CD8-positive, alpha-beta T cell (primary cell): ENCODE measurements at places on chromosomes 1 and 21. TPM values are rescaled to one million over a fixed set of nuclear protein-coding genes. Genes with fewer than 3 reads are reported as not detected.
A peak's percentile ranks its signal among the peaks of the same experiment; 100 is the strongest.

SLC45A3 gene
- 0.16 TPM for total RNA-seq

SHISAL2A gene
- 20.9 TPM for total RNA-seq

CFAP45 gene
- total RNA-seq = 7.1 TPM

IGSF21 gene
- not detected for total RNA-seq

NBL1 gene
- 76.5 TPM for total RNA-seq

MIER1 gene
- total RNA-seq = 94.5 TPM

GJA9 gene
- not detected for total RNA-seq

OPTC gene
- total RNA-seq = not detected

DNALI1 gene
- not detected for total RNA-seq

ADGRB2 gene
- 0.79 TPM for total RNA-seq

CFAP107 gene
- total RNA-seq = not detected

BLACAT1 gene
- not detected for total RNA-seq

SLAMF7 gene
- 13.3 TPM for total RNA-seq

DNA sequence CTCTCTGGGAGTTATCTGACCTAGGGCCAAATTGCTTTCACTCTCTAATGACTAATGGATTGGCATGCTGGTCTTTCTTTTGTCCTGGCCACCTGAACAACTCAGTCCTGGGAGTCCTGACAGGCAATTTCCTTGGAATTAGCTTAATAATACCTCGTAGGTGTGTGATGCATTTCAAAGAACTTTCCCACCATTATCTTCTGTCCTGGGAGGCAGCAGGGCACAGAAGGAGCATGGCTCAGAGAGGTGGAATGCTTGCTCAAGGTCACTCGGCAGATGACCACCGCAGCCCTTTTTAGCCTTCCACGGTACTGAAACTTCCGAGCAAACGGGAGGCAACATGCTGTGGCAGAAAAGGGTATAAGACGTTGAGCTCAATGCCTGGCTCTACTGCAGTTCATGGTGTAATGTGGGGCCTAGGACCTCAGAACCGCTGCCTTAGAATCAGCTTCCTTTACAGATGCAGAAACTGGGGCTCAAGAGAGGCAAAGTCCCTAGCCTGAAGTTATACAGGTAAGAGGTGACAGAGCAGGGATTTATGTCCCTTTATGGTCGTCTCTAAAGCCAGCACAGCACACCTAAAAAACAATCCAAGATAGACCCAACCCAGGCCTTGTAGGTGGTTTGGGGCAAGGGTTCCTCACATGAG is 3.2 kb downstream of the ID3 start:
- no peak for DNase-seq

- DNase-seq = no peak
Measured at GRCh38 chr1:200037904-200038303, 10.4 kb downstream of the NR5A2 start.

GRCh38 chr1:17091252-17091651 is 28.0 kb downstream of the PADI2 start:
- DNase-seq = no peak

GRCh38 chr21:24636696-24637095 is 970.6 kb downstream of the MRPL39 start:
- no peak for DNase-seq

GRCh38 chr1:85264150-85264549 is 4.7 kb upstream of the C1orf52 start:
- DNase-seq = no peak

GRCh38 chr1:20640183-20640597 is 6.9 kb downstream of the PINK1 start:
- peak; percentile 66 for DNase-seq

- no peak for DNase-seq
Measured at GRCh38 chr21:18743531-18743930, 339.9 kb upstream of the TMPRSS15 start.

DNA sequence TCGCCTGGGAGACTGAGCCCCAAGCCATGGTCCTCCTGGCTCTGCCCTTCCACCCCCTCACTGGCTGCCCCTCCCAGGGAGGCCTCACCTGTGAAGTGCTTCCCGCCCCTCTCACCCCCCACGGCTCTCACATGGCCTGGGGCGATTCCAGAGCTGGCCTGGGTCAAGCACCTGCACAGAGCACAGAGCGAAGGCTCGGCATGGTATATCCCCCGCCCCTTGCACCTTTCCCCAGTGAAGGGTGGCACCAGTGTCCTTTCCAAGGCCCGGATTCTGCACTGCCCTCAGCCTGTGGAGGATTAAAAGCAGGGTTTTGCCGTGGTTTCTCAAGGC is 1.1 kb upstream of the AJAP1 start:
- no peak for DNase-seq

GRCh38 chr1:74205266-74205665 is 7.2 kb downstream of the FPGT start:
- DNase-seq = no peak

DNA sequence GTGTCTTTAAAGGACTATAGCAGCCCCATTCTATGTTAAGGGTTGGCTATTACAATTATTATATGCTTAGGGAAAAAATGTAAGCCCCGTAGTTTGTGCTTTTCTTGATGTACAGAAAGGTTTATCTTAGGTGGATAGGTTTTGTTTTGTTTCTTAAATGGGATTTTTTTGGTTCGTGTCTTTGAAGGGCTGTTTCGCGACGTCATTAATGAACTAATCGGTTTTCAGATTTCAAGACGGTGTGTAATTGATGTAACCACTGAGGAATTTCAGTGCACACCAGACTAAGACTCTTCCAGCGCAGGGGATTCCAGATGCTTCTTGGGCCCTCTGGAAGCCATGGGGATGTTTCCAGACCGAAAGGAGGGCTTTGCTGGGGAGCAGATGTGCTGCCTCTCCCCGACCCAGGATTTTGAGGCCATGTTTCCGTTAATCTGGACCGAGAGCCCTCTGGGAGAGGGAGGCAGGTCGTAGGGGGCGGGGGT is 4.8 kb upstream of the SIM2 start:
- no peak for DNase-seq

DNA sequence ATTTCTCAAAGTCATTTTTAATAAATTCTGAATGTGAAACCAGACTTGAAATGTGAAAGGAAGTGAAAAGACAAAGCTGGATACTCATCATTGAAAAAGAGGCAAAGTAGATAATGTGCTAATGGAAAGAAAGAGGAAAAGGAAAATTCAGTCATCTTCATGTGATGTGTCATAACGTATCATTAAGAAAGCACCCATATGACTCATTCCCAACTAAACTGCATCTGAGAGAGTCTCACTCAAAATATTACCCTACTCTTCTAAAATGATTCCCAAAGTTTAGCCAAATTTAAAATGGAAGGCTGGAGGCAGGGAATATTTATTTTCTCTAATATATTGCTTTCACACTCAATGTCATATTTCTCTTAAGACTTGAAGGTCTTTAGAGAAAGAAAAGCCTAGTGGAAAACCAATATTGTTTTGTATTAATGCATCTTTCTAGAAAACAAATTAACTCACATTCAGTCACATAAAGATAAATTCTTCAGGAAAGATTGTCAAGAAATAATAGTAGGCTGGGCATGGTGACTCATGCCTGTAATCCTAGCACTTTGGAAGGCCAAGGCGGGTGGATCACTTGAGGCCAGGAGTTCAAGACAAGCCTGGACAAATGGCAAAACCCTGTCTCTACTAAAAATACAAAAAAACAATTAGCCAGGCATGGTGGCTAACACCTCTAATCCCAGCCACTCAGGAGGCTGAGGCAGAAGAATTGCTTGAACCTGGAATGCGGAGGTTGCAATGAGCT is 129.9 kb downstream of the SLC30A10 start:
- no peak for DNase-seq

DNA sequence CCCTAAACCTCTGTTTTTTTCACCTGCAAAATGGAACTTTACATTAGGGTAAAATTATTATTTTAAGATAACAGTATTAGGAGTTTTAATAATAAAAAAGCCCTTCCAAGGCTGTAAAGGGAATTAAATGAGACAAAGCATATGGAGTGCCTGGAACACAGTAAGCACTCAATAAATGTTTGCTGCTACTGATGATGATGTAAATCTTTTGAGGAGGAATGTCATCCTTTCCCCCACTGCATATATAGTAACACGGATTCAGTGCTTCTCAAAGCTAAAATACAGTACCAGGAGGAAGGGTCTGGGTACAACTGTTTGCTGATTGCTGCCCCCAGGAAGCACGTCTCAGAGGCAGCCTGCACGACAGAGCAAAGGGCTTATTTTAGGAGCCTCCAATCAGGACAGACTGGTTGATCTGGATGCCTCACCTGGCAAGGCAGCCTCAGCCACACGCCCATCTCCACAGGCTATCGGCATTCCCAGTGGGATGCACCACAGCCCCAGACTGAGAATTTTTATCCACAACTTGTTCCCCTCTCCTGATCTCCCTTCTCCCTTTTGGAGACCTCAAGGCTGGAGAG is 64.4 kb downstream of the GADD45A start:
- DNase-seq = no peak

DNA sequence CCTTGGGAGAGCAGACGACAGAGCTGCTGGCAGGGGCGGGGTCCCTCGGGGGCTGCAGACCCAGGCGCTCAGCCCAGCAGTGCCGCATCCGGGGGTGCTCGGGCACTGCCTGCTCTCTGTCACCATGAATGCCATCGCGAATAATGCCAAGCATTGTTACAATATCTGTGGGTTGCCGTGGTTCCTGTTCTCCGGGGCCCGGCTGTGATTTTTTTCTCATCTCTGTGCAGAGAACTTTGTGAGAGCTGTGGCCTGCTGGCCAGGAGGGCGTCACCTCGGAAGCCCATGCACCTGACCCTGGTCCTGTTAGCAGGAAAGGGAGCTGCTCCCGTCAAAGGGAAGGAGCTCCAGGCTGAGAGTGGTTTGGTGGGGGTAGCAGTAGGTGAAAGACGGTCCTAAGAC is 70.4 kb downstream of the PRDM16 start:
- no peak for DNase-seq

DNA sequence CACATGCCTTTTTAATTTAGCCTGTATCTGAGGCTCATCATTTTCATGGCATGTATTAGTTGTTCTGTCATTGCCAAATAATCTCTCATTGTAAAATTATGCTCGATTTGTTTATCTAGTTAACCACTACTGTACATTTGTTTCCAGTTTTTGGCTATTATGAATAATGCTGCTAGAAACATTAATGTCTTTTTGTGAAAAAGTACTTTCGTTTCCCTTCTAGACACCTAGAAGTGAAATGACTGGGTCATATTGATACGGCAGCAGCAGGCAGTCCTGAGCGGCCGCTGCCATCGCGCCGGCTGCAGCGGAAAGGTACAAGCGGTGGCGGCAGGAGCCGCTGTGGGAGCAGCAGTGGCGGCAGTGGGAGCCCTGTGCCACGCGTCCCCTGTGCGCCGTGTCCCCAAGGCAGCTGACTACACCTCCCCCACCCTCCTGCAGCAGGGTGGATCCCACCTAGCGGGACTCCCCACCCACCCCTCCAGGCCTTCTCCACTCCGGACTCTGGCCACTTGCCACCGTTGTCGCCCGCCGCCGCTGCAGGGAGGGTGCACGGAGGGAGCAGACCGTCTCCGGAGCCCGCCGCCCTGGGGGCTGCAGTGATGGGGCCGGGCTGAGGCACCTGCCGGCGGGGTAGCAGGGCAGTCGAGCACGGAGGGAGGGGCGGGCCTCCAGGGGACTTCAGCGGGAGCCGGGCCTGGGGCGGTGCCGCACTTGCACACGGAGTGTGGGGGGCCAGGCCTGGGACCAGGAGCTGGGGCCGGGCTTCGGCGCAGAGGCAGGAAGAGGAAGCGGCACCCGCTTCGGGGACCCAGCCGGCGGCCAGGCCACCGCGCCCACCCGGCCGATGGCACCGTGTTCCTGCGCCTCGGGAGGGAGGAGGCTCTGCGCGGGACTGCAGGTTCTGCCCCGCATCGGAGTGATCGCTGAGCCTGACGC is 66.8 kb upstream of the RGS7 start:
- no peak for DNase-seq

DNA sequence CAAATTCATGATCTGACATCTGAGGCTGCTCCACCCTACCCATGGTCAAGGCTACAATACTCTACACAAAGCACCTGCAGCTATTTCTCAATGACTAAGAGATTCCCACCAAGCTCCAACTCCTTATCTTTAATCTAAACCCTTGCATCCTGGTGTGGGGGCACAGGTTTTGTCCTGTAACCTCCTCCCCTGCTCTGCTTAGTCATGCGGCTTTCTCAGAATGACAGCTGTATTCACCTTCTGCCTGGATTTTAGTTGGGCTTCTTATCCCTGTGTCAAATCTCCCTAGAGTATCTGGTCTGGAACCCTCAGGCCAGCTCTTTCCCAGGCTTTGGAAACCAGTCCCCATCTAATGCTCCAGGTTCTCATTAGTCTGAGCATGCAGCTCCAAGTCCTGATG is 159.0 kb downstream of the BARHL2 start:
- no peak for DNase-seq

GRCh38 chr1:56135864-56136147 is 443.6 kb downstream of the PLPP3 start:
- no peak for DNase-seq

GRCh38 chr1:48500541-48501450 is 28.8 kb upstream of the SPATA6 start:
- DNase-seq = no peak

GRCh38 chr1:172293429-172293828 is 127.1 kb upstream of the C1orf105 start:
- DNase-seq = no peak

- no peak for DNase-seq
Measured at GRCh38 chr1:31479811-31480210, 66.8 kb downstream of the SERINC2 start.

DNA sequence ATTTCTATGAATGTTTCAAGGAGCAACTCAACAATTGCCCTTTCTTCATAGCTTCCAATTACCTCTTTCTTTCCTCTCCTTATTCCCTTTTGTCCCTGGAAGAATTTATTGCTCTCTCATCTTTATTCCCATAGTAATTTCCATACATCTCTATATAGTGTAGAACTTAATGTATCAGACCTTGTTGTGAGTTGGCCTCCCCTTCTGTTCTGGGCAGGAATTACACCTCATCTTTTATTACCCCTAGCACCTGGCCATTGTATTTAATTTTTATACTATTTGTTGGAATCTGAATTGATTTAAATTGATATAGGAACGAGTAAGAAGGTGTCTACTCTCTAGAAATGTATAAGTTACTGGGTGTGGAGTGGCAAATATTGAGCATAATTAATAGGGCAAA is 114.5 kb downstream of the CACHD1 start:
- DNase-seq = no peak

DNA sequence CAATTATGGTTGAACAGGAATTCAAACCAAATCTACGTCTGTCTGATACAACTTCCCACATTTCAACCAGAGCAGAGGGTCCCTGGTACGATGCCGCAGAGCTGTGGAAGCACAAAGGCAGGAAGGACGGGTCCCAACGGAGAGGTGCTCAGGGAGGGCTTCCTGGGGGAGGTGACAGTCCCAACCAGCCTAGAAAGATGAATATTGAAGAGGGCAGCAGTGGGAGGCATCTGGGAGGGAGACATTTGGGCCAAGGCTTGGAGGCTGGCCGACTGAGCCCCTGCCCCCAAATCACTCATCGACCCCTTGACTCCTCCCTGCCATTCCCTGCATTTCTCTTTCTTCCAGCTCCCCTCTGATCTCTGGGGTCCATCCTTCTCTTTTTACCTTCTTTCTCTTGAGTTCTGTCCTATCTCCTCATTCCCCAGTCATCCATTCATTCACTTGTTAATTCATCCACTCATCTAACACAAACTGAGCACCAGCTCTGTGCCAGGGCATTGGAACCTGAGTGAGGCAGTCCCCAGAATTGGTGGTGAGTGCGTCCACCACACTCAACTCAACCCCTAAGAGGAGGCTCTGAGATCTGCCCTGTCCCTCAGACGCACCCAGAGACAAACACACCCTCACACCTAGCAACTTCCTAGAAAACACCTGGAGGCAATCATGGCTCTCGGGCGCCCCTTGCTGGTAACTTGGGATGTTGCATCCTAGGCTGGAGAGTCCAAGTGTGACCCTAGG is 13.2 kb upstream of the CELA3B start:
- peak; percentile 84 for DNase-seq

- no peak for DNase-seq
Measured at GRCh38 chr1:159929155-159930051, 4.1 kb upstream of the TAGLN2 start.

- no peak for DNase-seq
Measured at GRCh38 chr1:108556066-108556465, 3.8 kb upstream of the EEIG2 start.
